ENCODE measurements at places on chromosomes 11 and 22. TPM values are rescaled to one million over a fixed set of nuclear protein-coding genes. Genes with fewer than 3 reads are reported as not detected.
A peak's percentile ranks its signal among the peaks of the same experiment; 100 is the strongest.

DNA sequence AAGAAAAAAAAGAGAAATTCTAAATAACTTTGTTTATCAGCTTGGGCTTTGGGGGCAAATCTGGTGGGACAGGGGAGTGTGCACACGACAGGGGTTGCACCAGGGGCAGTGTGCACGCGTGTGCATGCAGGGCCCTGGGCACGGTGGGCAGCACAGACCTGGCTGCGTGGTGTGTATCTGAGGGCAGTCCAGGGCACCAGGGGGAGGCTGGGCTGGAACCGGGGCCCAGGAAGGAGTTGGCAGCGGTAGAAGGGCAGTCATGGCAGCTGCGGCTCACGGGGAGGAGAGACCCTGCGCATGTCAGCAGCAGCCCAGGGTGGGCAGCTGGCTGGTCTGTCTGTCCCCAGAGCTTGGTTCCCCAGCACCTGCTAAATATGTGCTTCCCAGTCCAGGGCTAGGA is 4.3 kb downstream of the KRTAP5-5 start:
- no peak for DNase-seq

DNA sequence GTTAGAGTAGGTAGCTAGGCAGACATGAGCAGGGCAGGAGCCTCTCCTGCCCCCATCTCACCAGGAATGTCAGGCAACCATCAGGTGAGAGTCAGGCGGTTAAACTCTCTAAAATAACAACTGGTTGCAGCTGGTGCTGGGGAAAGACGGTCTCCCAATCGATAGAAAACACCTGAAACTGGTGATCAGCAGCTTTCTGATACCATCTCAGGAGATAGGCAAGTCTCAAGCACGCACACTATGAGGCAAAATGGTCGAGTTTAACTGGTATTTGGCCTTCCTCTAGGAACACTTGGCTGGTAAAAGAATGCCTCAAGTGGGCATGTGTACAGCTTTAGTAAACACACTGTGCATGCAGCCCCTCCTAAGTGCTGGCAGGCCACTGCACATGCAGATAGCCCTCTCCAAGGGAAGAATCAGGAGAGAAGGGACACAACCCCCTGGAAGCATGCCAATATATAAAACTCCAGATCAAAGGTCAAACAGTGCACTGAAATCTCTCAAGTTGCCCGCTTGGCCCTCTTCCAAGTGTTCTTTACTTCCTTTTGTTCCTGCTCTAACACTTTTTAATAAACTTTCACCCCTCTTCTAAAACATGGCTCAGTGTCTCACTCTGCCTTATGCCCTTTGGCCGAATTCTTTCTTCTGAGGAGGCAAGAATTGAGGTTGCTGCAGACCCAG is 88.7 kb downstream of the USP35 start:
- DNase-seq: no peak

GRCh38 chr11:48002561-48002960 is 22.2 kb downstream of the PTPRJ start:
- no peak for DNase-seq

The CFAP300 gene
- total RNA-seq: not detected

DNA sequence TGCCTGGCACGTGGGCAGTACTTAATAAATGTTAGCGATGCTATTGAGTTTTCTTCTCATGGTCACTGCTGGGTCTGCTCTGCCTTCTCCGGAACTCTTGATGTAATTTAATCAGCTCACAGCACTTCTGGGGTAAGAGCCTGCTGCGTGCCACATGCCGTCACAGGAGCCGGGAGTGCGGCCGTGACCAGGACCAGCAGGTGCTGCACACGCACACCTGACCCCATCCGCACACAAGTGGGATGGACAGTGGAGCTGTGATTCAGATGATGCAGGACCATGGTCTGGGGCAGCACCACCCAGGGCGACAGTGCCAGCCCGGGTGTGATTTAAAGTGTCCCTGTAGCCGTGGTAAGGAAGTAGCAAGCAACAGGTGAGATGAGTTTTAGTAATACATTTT is 61.2 kb downstream of the TBC1D22A start:
- no peak for DNase-seq

The SLC22A9 gene
- not detected for total RNA-seq

DNA sequence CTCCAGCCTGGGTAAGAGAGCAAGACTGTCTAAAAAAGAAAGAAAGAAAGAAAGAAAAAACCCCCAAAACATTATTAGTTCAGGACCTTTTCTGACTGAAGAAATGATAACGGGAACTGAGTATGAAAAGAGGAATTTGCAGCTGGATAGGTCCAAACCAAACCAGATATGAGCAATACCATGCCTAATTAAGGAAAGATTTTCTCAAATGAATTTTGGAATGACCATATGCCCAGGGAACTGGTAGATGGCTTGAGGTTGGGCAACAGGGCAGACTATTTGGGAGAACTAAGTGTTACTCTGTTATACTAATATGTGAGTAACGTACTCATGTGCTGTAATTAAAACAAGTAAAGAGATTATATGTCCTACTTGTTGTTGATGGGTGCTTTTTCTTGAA is 186.1 kb downstream of the TMEM135 start:
- no peak for DNase-seq

The KCTD14 gene
- total RNA-seq: 9.6 TPM

GRCh38 chr11:110077346-110077745 is 15.8 kb upstream of the ZC3H12C start:
- no peak for DNase-seq

DNA sequence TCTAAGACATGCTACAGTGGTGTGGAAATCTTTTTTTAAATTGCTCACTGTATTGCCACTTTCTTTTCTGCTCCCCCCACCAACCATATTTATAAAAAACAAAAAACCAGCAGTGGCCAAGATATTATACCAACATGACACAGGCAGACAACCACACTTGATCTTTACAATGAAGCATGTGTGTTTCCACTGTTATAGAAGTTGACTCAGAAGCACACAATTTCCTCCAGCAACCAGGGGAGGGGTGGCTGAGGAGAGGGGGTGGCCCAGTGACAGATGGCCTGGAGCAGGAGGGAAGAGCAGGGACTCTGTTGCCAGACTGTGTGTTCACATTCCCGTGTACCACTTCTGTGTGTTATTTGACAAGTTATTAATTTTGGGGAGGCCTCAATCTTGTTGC is 14.8 kb downstream of the CD59 start:
- peak; percentile 88 for DNase-seq

DNA sequence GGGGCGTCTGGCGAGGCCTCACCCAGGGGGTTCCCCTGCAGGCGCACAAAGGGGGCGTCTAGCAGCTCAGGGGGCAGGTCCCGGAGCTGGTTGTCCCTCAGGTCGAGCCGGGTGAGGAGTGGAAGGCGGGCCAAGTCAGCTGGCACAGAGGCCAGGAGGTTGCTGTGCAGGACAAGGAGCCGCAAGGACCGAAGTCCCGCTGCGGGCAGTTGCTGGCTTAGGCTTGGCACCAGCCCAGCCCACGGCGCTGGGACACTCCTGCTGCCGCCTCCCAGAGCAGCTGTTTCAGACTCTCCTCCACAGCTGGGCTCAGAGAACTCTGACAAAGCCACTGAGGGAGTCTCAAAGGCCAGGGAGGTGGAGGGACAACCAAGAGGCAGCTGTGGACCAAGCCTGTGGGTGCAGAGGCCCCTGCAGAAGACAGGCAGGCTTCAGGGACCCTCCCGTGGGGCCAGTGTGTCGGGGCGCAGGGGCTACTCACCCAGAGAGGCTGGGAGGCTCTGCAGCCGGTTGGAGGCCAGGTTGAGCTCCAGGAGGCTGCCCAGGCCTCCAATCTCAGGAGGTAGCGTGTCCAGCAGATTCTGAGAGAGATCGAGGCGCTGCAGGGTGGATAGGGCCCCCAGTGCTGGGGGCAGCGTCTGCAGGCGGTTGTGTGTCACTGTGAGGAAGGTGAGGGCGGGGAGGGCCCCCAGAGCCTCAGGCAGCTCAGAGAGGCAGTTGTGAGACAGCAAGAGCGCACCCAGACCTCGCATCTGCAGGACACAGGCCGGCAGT is 2.2 kb downstream of the PIDD1 start:
- no peak for DNase-seq

The TMEM121B gene
- total RNA-seq: 0.74 TPM

DNA sequence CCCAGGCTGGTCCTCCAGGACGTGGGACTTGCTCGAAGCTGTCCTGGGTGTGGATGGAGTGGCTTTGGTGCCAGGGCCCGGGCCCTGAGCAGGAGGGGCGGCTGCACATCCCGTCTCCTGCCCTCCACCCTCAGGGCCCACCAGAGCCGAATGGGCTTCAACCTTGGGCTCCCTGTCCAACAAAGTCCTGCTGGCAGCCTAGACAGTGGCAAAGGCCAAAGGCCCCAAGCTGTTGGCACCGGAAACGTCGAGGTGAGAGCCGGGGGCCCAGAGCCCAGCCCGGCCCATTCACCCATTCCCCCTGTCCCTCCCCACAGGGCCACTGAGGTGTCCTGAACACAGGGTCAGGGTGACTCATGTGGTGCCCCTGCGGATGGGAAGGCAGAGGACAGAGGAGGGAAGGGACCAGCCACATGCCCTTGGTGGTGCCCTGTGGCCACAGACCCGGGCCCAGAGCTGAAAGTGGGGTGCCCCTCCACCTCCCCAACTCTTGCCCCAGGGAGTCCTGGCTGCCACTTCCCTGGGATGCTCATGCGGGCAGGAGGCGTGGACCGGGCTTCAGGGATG is 9.1 kb downstream of the TSPAN32 start:
- DNase-seq: no peak

DNA sequence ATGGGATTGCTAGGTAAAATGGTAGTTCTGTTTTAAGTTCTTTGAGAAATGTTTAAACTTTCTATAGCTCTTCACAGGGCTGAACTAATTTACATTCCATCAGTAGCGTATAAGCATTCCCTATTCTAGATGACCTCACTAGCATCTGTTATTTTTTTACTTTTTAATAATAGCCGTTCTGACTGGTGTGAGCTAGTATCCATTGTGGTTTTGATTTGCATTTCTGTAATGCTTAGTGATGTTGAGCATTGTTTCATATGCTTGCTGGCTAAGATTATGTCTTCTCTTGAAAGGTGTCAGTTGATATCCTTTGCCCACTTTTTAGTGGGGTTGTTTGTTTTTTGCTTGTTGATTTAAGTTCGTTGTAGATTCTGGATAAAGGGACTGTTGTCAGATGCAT is 35.9 kb downstream of the MMP27 start:
- no peak for DNase-seq

GRCh38 chr11:34586488-34587281 is 34.2 kb upstream of the EHF start:
- no peak for DNase-seq

- no peak for DNase-seq
Measured at GRCh38 chr22:37459206-37459605, 27.0 kb downstream of the MFNG start.

The PNPLA5 gene
- total RNA-seq: not detected

The YPEL1 gene
- 0.14 TPM for total RNA-seq

DNA sequence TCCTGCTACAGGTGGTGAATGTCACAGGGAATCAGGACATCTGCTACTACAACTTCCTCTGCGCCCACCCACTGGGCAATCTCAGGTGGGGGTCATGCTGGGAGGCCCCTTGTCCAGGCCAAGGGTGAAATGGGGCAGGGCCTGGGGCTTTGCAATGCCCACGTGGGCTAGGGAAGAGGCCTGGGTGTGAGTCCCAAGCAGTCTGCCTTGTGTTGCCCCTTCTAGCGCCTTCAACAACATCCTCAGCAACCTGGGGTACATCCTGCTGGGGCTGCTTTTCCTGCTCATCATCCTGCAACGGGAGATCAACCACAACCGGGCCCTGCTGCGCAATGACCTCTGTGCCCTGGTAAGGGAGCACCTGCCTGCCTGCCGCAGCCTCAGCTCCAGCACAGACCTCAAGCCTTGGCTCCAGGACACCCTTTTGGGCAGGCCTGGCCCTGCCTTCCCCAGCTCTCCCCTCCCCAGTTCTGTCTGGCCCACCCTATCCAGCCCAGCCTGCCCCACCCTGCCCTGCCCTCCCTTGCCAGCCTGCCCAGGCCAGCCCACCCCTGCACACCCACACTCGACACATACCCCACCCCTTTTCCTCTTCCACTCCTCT is 9.1 kb upstream of the TAGLN start:
- DNase-seq: no peak

DNA sequence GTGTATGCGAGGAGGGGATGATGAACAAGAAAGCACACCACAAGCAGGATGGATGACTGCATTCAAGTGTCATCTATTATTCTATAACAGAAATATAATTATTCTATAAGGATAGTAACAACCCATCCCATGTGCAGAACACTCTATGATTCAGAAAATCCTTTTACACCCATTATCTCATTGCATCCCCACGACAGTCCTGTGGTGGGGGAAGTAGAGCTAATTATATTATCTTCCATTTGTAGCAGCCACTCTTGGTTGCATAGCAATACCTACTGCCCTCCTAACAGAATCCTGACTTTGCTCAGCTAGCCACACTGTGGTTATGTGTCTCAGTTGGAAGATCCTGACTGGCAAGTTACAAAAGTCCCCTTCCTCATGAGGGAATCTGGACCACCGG is 406.5 kb upstream of the NARS2 start:
- DNase-seq: no peak

The CAPN5 gene
- 5.6 TPM for total RNA-seq

DNA sequence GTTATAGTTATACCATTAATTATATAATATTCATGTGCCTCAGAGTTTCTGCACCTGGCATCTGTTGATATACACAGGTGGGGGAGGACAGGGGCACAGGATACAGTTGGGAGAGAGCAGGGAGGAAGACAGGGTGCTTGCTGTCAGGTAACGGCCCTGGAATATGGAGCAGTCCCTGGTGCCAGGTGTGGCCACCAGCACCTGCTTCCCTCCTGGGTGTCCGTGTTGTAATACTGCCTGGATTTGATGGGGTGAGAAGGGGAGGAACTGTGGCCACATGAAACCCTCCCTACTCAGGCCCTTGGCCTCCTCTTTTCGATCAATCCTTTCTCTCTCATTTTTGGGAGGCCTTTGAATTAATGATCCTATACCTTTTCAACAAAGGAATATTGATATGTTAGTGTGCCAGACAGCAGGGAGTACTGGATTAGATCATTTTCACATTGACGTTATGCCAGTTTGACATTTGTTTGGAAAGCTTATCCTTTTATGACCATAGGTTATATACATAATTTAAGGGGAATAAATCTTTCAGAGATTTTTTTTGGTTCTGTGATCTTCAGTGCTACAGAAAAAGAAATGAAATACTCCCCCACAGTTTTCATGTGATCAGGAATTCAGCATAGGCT is 88.6 kb downstream of the TEAD1 start:
- DNase-seq: no peak
